ENCODE measurements at places on chromosomes 3 and 15. TPM values are rescaled to one million over a fixed set of nuclear protein-coding genes. Genes with fewer than 3 reads are reported as not detected.

DNA sequence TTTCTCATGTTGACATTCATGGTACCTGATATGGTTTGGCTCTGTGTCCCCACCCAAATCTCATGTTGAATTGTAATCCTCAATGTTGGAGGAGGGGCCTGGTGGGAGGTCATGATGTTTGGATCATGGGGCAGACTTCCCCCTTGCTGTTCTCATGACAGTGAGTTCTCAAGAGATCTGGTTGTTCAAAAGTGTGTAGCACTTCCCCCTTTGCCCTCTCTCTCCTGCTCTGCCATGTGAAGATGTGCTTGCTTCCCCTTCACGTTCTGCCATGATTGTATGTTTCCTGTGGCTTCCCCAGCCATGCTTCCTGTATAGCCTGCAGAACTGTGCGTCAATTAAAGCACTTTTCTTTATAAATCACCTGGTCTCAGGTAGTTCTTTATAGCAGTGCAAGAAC is 3.3 kb upstream of the UBL7 start:
- no peak for DNase-seq

- DNase-seq = peak; percentile 21
Measured at GRCh38 chr3:194218646-194219453, 82.9 kb downstream of the HES1 start.

- DNase-seq = no peak
Measured at GRCh38 chr3:196198771-196199753, 12.1 kb downstream of the ZDHHC19 start.

DNA sequence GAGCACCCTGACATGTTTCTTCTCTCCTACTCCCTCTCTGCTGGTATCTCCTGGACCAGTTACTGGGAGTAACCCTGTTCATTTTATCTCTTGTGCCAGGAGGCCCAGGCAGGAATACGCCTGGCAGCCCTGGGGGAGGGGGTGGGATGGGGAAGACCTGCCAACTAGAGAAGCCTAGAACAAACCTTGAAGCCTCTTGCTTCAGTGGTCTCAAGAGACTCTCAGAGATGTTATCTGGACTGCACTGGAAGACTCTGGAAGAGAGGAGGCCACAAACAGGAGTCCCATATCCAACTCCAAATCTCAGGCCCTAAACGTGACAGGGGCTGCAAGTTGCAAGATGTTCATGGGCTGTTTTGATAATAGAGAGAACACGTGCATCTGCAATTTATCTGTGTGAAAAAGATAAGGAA is at the start of gene EPB42:
Gene EPB42 (minus strand): TSS at position 28 of the 413 bp plus-strand sequence. CDS start 193 bp downstream, outside the sequence.
- no peak for DNase-seq

DNA sequence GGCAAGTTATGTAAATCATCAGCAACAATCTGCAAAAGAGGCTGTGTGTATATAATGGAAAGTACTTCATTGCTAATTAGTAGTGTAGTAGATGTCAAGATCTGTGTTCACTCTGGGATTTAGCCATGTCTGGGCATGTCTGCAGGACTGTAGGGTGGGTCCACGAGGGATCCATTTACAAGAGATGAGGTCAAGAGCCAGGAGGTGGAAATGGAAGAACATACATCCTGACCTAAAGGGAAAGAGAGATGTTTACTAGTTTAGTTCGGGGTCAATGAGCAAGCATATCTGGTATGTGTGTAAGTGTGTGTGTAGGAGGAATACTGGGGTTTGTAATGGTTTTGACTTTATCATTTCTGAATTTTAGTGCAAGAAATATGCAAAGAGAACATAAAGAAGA is 171.5 kb upstream of the NANOGP8 start:
- DNase-seq = no peak

DNA sequence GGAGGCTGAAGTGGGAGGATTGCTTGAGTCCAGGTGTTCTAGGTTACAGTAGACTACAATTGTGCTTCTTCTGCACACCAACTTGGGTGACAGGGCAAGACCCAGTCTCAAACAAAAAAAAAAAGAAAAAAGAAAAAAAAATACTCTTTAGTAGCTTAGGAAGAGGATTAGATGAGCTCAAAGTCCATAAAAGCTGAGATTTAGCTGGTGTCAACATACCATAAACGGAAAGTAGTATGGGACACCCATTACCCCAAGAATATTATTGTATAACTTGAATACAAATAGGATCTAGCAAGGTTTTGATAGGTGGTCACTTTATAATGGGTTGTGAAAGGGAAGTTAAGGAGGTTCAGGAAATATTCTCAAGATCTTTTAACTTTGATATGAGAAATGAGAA is 38.0 kb upstream of the ULK4 start:
- DNase-seq = no peak

DNA sequence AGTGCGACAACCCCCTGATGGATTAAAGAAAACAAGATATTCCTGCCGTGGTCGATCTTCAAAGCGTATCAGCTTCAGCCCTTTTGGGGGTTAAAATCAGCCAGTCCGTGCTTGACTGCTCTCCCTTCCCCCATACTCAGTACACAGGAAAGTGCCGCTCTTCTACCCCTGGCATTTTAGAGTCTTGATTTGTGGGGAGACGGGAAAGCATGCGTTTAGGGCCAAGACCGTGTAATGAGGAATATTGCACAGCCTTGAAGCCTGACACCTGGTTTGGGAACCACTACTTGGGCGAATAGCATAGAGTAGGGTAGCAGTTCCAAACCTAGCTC is 540 bp upstream of the EDC3 start:
- DNase-seq = no peak

GRCh38 chr15:46709460-46710083 is 1007.7 kb upstream of the SEMA6D start:
- DNase-seq = no peak

GRCh38 chr15:35693286-35693685 is 147.3 kb upstream of the DPH6 start:
- no peak for DNase-seq

DNA sequence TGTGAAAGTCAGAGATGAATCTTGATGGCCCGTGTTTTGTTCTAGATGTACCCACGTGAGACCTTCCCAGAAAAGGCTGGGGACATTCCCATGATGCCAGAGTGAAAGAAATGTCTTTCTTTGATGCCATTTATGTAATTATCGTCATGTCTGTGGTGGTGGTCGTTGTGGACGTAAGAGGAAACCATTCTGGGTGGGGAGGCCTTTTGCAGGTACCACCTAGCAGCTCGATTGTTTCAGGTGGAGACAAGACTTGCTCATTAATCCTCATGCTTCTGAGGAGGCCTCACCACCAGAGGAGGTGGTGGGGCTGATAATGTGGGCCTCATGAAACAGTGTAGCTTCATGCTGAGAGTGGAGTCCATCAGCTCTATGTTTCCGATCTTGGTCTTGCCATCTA is 58.1 kb upstream of the USP3 start:
- DNase-seq = no peak

- DNase-seq = peak; percentile 65
Measured at GRCh38 chr15:67144609-67145311, 79.4 kb downstream of the SMAD3 start.

- DNase-seq = no peak
Measured at GRCh38 chr3:45253316-45253715, 27.2 kb upstream of the TMEM158 start.

GRCh38 chr3:105139881-105140560 is 226.7 kb upstream of the ALCAM start:
- no peak for DNase-seq

DNA sequence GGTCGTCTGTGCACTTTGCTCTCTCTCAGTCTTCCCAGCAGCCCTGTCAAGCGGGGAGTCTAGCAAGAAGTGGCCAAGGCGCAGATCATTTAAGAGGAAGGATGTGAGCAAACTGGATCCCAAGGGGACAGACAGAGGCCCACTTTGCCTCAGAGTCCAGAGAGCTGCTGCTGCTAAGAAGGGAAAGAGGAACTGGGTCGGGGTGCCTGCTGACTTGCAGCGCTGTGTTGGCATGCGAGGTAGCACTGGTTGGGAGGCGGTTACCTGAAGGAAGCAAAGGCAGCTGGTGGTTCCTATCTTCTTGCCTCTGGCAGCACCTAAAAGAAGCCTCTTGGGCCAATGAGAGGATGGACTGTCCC is 28.1 kb downstream of the SMAD3 start:
- no peak for DNase-seq

GRCh38 chr15:78272316-78272715 is 8.0 kb downstream of the DNAJA4 start:
- DNase-seq = no peak

DNA sequence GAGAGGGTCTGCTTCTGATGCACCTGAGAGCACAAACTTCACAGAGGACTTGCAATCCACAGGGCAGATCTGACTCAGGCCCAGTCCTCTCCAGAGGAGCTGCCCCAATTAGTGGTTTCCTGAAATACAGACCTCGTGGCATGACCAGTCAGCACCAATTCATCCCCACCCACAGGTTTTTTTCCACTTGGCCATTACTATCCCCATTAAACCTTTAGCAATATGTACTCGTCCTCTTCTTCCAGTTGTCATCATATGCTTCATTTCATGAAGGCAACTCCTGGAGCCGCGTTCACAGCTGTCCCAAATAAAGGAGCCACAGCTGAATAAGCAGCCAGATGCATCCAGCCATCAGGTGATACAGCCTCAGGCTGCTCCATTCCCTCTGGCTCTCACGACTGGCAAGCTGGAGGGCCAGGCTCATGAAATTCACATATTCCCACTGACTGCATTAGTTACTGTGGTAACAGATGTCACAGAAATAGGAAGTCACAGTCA is 163.1 kb downstream of the FMN1 start:
- peak; percentile 47 for DNase-seq

- no peak for DNase-seq
Measured at GRCh38 chr3:125351814-125352456, 23.2 kb downstream of the ZNF148 start.

DNA sequence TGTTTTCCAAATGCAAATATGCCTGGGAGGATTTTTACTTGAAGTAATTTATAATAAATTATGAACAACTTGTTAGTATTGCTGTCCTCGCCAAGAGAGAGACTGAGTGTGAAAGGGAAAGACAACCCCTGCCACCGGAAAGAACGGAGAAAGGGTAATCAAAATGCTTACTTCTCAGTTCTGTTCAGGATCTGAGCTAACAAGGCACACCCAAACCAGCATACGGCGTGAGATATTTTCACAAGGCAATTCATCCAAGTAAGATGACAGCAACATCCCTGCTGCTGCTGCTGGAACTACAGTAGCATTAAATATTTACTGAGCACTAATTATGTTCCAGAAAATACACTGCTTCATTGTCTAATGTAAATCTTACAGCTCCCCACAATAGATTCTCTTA is 96.1 kb downstream of the KBTBD8 start:
- no peak for DNase-seq

- no peak for DNase-seq
Measured at GRCh38 chr3:53253707-53254508, 1.9 kb downstream of the TKT start.

DNA sequence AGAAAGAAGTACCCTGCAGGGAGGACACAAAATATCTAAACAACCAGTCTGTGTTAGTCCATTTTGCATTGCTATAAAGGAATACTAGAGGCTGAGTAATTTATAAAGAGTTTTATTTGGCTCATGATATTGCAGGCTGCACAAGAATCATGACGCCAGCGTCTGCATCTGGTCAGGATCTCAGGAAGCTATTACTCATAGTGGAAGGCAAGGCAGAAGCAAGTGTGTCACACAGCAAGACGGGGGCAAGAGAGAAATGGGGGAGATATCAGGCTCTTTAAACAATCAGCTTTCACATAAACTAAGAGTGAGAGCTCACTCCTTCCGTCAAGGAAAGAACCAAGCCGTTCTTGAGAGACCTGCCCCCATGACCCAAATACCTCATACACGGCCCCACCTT is 614.8 kb downstream of the ZIC1 start:
- DNase-seq = no peak

DNA sequence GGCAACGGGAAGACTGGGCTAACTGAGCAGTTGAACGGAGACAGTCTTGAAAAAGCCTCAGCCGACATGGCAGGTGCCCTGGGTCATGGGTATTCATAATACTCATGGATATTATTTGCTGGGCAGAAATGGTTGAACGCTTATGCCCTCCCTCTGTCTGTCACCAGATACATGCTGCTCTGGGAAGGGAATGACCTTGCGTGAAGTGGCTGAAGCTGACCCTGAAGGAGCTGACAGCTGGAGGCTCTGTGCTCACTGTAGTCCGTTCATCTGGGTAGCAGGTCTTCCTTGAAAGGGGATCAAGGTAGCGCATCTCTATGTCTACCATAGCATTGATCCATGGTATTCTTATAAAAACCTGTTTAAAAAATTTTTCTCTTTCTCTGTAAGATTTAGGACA is 390.7 kb downstream of the PDCD6IP start:
- DNase-seq = no peak

DNA sequence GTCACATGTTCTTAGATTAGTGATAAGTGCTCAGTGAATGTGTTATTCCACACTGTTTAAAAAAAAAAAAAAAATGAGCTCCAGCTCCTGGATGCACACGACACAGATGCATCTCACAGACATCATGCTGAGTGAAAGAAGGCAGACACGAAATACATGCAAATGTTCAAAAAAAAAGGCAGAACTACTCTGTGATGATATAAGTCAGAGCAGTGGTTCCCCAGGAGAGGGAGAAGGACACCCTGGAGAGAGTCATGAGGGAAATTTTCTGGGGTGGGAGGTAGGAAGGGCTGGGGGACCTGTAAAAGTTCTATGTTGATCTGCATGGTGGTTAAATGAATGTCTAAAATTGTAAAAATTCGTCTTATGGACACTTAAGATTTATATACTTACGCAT is 4.3 kb downstream of the CSRNP1 start:
- no peak for DNase-seq

GRCh38 chr3:128307029-128307633 is 153.8 kb downstream of the EEFSEC start:
- DNase-seq = no peak

- DNase-seq = no peak
Measured at GRCh38 chr3:154247806-154248415, 76.4 kb downstream of the DHX36 start.

GRCh38 chr3:178343433-178344038 is 192.7 kb upstream of the KCNMB2 start:
- DNase-seq = no peak

- no peak for DNase-seq
Measured at GRCh38 chr3:170154084-170154483, 27.4 kb downstream of the PHC3 start.

- DNase-seq = no peak
Measured at GRCh38 chr3:147619921-147620560, 210.9 kb downstream of the ZIC1 start.

Gene ROPN1B
- not detected for total RNA-seq

Gene CCDC39
- 0.10 TPM for total RNA-seq

Gene SYNM
- 1.7 TPM for total RNA-seq

Gene XPC
- total RNA-seq = 135 TPM

Gene PATL2
- total RNA-seq = not detected

Gene CHRFAM7A
- 4.7 TPM for total RNA-seq

Gene ITIH3
- not detected for total RNA-seq

Gene SSUH2
- total RNA-seq = not detected

Gene LTK
- 0.25 TPM for total RNA-seq

Gene WDR72
- total RNA-seq = 11.8 TPM

Gene GOLGA8S
- 0.10 TPM for total RNA-seq

Gene C3orf22
- not detected for total RNA-seq

Gene PIF1
- 0.60 TPM for total RNA-seq

Gene ACKR2
- 2.9 TPM for total RNA-seq

Gene SLC6A11
- total RNA-seq = not detected

Gene PAQR5
- total RNA-seq = 8.9 TPM

Gene MLF1
- total RNA-seq = 31.4 TPM

Gene RCCD1
- total RNA-seq = 10.1 TPM

Gene PARP15
- total RNA-seq = not detected

Gene TUSC7
- not detected for total RNA-seq
